Spleen (tissue), 13 donors: ENCODE measurements at places on chromosomes 3 and 15. TPM values are rescaled to one million over a fixed set of nuclear protein-coding genes. Genes with fewer than 3 reads are reported as not detected.
A peak's percentile ranks its signal among the peaks of the same experiment; 100 is the strongest.

C15orf62 gene
- total RNA-seq, result 0.51 TPM

PIGX gene
- total RNA-seq, result 16.4 TPM

FRMD5 gene
- 0.59 TPM for total RNA-seq

TMEM158 gene
- total RNA-seq, result 1.7 TPM

DNA sequence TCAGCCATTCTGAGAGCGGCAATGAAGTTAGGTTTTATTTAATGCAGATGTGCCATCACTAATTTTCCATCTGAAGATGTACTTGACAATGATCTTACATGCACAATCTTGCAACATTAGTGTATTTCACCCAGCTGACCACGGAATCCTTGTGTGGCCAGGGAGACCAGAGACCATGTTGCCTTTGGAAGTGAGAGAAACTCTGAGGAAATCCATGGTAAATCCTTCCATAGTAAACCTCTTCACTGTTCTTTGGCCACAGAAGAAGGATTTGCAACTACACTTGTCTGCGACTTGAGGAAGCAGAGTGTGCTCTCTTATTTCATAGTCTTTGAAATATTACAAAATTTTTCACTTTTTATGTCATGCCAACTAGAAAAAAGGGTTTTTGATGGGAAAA is 128.4 kb upstream of the IGSF10 start:
- no peaks in the 10 kb centered on the region for H3K4me1 ChIP-seq
- no peaks in the 10 kb centered on the region for H3K36me3 ChIP-seq
- H3K27me3 ChIP-seq, result no peaks in the 10 kb centered on the region
- H3K27ac ChIP-seq, result no peak overlapping the region
- H3K4me3 ChIP-seq, result no peak overlapping the region

GRCh38 chr3:12878141-12878574 is 36.8 kb upstream of the RPL32 start:
- H3K4me3 ChIP-seq, result no peak overlapping the region
- peaks cover 10% of the 10 kb centered on the region for H3K27me3 ChIP-seq
- no peaks in the 10 kb centered on the region for H3K36me3 ChIP-seq
- peaks cover 3% of the 10 kb centered on the region for H3K4me1 ChIP-seq
- H3K27ac ChIP-seq, result no peak overlapping the region
- no peak for DNase-seq

CCDC39 gene
- not detected for total RNA-seq

SNRPA1 gene
- total RNA-seq, result 85.4 TPM

STAC gene
- 0.95 TPM for total RNA-seq

DNA sequence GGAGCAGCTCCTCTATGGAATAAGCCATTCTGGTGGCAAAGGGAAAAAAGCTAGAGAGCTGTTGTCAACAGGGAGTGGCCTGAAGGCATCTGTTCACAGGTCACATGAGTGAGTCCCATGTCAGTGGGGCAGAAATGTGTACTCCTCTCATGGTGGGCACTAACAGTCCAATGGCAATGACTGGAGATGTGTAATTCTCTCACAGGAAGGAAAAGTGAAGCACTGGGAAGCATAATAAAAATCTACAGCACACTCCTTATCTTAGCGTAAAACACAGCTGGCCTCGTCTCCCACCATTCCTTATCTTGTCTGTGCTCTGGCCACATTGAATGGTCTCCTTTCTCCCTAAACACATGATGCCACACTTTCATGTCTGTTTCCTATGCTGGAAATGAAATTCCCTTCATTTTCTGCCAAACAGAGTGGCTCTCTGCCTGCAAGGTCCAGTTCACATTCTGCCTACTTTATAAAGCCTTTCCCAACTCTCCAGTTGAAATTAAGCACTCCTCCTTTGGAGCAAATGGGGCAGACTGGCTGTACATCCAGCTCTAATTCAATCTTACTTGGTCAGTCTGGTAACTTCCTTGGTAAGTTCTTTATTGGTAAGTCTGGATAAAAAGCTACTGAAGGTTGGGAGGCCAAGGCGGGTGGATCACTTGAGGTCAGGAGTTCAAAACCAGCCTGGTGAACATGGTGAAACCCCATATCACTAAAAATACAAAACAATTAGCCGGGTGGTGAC is 139.8 kb downstream of the RPL22L1 start:
- no peaks in the 10 kb centered on the region for H3K4me1 ChIP-seq
- no peak overlapping the region for H3K4me3 ChIP-seq
- no peaks in the 10 kb centered on the region for H3K27me3 ChIP-seq
- no peak for DNase-seq
- no peaks in the 10 kb centered on the region for H3K36me3 ChIP-seq

SMAD6 gene
- 3.6 TPM for total RNA-seq

DNA sequence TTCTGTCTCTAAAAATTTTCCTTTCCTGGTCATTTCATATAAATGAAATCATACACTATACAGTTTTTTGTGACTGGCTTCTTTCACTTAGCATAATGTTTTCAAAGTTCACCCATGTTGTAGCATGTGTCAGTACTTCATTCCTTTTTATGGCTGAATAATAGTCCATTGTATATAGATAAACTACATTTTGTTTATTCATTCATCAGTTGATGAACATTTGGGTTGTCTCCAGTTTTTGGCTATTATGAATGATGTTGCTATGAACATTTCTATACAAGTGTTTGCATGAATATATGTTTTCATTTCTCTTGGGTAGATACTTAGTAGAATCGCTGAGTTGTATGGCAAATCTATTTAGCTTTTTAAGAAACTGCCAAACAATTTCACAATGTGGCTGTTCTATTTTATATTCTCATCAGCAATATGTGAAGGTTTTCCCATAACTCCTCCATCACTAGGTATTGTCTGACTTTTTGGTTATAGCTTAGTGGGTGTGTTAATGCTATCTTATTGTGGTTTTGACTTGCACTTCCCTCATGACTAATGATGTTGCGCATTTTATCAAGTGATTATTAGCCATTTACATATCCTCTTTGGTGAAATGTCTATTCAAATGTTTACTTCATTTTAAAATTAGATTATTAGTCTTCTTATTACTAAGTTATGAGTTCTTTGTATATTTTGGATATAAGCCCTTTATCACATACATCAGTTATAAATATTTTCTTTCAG is 21.7 kb upstream of the AP4E1 start:
- H3K4me3 ChIP-seq, result no peak overlapping the region
- H3K36me3 ChIP-seq, result no peaks in the 10 kb centered on the region
- H3K27ac ChIP-seq, result no peak overlapping the region
- no peaks in the 10 kb centered on the region for H3K27me3 ChIP-seq

DNA sequence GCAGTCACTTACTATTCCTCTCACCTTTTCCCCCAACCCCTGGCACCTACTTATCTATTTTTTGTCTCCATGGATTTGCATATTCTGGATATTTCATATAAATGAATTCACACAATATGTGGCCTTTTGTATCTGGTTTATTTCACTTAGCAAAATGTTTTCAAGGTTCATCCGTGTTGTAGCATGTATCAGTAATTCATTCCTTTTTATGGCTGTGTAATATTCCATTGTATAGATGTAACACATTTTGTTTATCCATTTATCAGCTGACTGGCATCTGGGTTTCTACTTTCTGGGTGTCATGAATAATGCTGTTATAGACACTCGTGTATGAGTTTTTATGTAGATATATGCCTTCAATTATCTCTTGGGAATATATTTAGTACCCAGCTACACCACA is 5.8 kb downstream of the MNS1 start:
- no peak overlapping the region for H3K4me3 ChIP-seq
- peaks cover 1% of the 10 kb centered on the region for H3K4me1 ChIP-seq
- no peaks in the 10 kb centered on the region for H3K36me3 ChIP-seq
- H3K27ac ChIP-seq, result no peak overlapping the region
- H3K27me3 ChIP-seq, result no peaks in the 10 kb centered on the region

- DNase-seq, result no peak
- no peaks in the 10 kb centered on the region for H3K4me1 ChIP-seq
- H3K4me3 ChIP-seq, result no peak overlapping the region
- no peak overlapping the region for H3K27ac ChIP-seq
Measured at GRCh38 chr3:55725681-55726500, 238.8 kb upstream of the WNT5A start.

DNA sequence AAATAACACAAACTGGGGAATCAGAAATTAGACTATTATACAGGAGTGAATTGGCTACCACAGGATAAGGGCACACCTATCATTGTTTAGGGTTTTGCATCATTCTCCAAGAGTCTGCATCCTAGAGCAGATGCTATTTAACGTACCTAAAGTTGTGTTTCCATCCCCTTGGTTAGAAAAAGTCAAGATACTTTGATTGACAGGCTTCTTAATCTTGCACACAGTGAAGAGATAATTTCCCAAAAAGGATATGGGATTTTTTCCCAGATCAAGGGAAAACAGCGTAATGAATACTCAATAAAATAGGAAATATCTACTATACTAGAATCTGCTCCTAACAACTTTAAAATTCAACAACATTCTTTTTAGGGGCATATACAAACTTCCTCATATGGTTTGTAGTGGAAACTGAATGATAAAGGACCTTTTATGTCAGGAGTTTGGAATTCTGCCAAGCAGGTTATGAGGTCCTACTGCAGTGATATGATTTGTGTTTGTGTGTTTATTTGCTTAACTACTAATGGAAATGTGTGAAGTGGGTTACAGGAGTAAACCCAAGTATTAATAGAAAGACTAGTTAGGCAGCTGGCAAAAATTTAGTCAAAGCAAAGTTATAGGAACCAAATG is 124.1 kb upstream of the MME start:
- no peaks in the 10 kb centered on the region for H3K27me3 ChIP-seq
- DNase-seq, result no peak
- no peaks in the 10 kb centered on the region for H3K4me1 ChIP-seq
- no peak overlapping the region for H3K4me3 ChIP-seq

DNA sequence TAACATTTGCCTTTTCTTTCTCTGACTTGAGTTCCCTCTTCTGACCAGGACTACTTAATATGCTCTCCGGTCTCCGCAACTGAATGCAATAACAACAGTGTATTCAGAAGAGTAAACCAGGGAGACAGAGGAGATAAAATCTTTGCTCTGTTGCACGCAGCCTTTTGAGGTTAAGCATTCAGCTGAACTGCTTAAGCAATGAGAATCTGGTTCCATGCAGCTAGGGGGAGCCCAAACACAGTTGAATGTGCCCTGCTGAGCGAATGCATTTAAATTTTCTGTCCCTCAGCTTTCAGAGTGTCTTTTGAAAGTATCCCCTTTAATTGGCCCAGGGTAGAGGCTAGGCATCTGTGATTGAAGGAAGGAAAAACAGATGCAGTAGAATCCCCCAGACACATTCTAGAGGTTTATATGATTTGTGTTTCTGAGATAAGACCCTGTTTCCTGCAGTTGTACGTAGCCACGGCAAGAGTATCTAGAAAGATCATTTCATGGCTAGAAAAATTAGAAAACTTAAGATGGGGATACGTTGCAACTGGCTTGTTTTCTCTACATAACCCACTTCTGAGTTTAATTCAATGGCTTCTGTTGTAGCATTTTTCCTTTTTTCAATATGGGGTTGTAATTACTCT is 309.6 kb downstream of the TUSC7 start:
- no peak overlapping the region for H3K4me3 ChIP-seq
- H3K27me3 ChIP-seq, result peaks cover 8% of the 10 kb centered on the region
- H3K27ac ChIP-seq, result no peak overlapping the region
- H3K4me1 ChIP-seq, result peaks cover 3% of the 10 kb centered on the region
- H3K36me3 ChIP-seq, result no peaks in the 10 kb centered on the region

GRCh38 chr3:14602804-14603644 is 48.5 kb upstream of the CCDC174 start:
- peaks cover 39% of the 10 kb centered on the region for H3K27me3 ChIP-seq
- no peak overlapping the region for H3K27ac ChIP-seq
- H3K36me3 ChIP-seq, result no peaks in the 10 kb centered on the region

- H3K36me3 ChIP-seq, result no peaks in the 10 kb centered on the region
- no peak overlapping the region for H3K27ac ChIP-seq
- no peaks in the 10 kb centered on the region for H3K27me3 ChIP-seq
- DNase-seq, result no peak
Measured at GRCh38 chr3:162641317-162641716, 1144.7 kb downstream of the OTOL1 start.

DNA sequence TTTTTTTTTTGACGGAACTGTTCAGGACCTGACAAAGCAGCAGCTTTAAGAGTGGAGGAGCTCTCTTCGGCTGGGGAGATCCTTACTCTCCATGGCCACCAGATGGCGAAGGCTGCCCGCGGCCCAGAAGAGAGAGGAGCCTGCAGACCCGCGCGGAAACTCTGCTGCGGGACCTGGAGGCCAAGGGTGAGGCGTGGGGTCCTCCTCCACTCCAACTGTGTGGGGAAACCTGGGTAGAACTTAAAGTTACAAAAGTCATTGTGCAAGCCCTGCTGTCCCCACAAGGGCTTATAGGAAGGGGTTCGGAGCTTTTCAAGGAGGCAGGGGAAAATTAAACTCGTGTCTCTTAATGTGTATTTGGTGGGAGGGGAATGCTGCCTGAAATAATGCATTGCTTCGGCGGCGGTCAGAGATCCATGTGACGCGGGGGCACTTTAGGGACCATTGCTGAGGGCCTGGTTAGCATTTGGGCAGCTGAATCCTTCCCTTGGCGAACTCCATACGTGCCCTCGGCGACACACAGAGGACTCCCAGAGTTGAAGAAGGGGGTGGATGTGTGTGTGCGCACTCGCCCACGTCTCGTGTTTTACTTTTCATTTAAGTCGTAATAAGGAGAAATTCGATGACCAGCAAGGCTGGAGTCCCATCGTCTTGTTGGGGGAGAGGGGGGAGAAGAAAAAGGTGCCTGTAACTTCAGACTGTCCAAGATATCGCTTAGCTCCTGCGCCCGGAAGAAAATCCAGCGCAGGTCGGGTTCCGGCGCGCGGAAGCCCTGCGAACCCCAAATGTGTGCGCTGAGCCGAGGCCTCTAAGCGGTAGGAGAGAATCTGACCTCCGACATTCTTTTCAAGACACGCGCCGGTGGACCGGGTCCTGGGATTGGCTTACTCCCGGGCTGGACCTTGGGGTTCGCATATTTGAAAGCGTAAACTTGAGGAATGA is 9.7 kb downstream of the EOMES start:
- H3K27ac ChIP-seq, result peak overlapping the region; percentile 58
- H3K27me3 ChIP-seq, result peaks cover 50% of the 10 kb centered on the region
- no peaks in the 10 kb centered on the region for H3K36me3 ChIP-seq
- peak; percentile 93 for DNase-seq

DNA sequence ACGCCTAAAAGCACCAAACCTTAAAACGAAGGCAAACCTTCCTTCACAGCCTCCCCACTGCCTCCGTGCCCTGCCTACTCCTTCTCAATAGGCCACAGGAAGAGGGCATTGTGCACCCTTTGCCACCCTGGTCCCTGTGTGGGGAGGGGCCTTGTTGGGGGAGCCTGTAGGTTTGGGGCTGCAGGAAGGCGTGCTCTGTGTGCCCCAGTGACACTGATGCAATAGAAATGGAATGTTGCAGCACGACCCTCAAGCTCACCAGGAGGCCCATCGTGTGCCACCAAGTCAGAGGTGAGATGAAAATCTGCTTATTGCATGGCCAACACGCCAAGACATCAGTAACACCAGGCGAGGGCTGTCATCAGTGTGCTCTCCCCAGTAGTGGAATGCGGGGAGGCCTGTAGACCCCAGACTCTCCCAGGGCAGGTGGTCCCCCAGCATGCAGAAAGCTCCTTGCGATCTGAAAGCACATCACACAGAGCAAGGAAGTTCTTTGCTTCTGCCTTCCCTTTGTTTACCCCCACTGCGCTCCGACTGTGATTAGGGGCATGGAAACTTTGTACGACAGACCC is 86.2 kb downstream of the ASB7 start:
- H3K27me3 ChIP-seq, result no peaks in the 10 kb centered on the region
- H3K27ac ChIP-seq, result no peak overlapping the region
- no peak overlapping the region for H3K4me3 ChIP-seq
- H3K4me1 ChIP-seq, result no peaks in the 10 kb centered on the region
- DNase-seq, result peak; percentile 32
- H3K36me3 ChIP-seq, result no peaks in the 10 kb centered on the region
